ENCODE measurements at places on chromosomes 11 and 22.

DNA sequence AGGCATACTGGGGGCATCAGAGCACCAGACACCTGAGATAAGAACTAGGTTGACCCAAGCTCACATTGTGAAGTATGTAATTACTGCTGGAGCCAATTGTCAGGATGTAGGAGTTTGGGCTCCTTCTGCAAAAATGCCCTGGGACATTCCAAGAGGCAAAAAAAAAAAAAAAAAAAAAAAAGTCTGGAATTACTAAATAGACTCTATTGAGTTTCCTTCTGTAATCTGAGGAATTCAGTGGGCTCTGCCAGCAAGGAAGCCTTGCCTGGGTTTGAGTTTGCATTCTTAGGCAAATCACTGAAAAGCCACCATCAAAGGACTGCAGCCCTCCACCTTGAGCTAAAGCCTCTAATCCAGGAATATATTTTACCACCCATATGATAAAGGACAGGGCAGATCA is 8.0 kb upstream of the CAVIN3 start:
- no peak for DNase-seq

DNA sequence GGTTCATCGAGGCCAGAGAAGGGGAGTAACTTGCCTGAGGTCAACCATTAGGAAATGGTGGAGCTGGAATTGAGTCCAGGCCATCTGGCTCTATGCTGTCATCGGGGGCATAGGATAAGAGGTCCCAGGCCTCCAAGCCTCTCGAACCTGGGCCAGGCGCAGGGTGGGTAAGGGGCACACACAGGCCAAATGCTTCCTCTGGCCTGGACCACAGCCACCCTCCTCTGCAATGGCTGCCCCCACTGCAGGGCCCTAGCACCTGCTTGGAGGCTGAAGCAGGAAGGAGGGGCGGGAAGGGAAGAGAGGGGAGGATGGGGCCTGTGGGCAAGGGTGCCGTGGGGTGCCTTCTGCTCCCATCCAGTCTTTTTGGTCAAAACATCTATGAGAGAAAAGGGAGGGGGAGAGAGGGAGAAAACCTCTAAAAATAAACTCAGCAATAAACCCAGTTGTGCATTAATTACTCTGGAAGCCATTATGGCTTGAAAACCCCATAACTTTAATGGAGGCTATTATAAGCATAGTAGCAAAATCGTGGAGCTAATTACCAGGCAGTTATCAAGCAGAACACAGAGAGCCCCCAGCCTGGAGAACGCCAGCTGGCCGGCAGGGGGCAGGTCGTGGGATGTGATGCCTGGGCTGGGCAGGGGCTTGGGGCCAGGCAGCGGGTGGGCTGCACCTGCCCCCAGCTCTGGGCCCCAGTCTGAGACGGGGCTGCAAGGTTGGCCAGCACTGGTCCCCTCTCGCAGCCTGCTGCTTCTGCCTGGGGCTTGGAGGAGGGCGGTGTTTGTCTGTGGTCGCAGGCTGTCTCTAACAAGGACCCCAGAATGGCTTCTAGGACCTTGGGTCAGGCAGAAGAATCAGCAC is 21.1 kb downstream of the B3GAT1 start:
- no peak for DNase-seq

DNA sequence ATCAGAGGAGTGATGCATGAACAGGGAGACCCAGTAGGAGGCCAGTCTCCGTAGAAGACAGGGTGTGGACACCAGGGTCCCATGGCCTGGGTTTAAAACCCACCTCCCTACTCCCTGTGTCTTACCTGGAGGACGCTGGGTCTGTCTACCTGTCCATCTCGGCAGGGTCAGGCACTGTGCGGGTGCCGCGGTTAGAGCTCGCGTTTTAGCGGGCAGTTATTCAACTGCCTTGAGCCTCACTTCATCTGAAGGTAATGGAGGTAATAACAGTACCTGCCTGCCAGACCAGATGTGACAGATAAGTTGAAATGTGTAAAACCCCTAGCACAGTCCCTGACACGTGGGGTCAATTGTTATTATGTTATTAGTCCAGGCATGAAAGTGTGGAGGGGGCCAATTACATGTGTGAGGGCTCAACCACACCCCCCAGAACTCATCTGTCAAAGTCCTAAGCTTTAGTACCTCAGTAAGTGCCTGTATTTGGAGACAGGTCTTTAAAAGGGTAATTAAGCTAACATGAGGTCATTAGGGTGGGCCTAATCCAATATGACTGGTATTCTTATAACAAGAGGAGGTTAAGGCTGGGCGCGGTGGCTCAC is 8.1 kb upstream of the UPK3A start:
- DNase-seq = no peak

GRCh38 chr11:115067900-115068530 is 389.7 kb downstream of the NXPE2 start:
- no peak for DNase-seq

- no peak for DNase-seq
These were observed 2.3 kb downstream of the SMTN start for GRCh38 chr22:31083377-31083768.

- DNase-seq = no peak
These were observed 827 bp downstream of the PHF21B start for GRCh38 chr22:45008751-45009605.

GRCh38 chr11:103007521-103007920 is 52.0 kb upstream of the MMP13 start:
- DNase-seq = no peak

DNA sequence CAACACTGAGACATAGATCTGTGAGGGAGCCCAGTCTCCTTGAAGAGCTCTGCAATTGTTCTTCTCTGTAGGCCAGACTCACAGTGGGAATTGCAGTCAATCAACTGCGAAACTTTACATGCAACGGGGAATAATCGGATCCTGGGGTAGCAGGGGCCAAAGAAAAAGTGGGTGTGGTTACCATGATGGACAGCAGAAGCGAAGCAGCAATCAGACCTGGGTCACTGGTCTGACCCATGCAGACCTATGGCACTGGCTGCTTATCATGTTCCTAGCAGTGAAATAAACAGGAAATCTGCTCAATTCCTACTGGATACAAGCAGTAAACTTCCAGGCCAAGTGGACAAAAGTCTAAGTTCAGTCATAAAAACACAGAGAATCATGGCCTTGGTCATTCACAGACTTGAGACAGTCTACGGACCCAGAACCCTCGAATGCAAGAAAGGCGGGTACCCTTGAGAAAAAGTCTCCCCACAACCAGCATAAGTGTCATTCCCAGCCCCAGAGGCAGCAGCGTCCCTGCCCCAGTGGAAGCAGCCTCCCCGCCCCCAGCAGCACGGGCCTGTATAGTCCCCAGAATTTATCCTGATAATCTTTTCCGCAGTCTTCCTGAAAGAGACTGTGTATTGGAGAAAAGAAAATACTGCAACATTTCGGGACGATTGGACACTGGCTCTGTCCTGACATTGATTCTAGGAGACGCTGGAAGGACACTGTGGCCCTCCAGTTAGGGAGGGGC is 34.6 kb downstream of the ASCL2 start:
- DNase-seq = no peak

DNA sequence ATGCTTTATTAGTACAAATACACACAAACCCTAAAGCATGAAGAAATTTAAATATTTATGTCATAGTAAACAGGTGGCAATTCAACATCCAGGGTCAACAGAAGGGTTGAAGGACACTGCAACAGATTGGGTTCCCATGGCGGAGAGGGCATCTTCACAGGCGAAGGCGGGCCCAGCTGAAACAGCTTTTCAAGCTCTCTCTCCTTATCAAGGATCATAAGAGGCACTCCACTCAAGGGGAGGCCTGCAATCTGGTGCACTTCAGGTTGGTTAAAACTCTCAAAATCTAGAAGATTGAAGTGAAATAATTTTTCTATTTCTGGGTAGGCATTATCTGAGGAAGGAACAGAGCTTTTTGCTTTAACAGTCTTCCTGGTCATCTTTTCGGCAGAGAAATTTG is 16.8 kb upstream of the SLC22A8 start:
- DNase-seq = no peak

All from LNCaP clone FGC (cell line).